ENCODE measurements at places on chromosomes 6 and 20.

GRCh38 chr6:3819161-3820110, 29.7 kb upstream of the FAM50B start:
- no peak for DNase-seq

GRCh38 chr20:40265825-40266533, 423.1 kb downstream of the MAFB start:
- peak; percentile 29 for DNase-seq

DNA sequence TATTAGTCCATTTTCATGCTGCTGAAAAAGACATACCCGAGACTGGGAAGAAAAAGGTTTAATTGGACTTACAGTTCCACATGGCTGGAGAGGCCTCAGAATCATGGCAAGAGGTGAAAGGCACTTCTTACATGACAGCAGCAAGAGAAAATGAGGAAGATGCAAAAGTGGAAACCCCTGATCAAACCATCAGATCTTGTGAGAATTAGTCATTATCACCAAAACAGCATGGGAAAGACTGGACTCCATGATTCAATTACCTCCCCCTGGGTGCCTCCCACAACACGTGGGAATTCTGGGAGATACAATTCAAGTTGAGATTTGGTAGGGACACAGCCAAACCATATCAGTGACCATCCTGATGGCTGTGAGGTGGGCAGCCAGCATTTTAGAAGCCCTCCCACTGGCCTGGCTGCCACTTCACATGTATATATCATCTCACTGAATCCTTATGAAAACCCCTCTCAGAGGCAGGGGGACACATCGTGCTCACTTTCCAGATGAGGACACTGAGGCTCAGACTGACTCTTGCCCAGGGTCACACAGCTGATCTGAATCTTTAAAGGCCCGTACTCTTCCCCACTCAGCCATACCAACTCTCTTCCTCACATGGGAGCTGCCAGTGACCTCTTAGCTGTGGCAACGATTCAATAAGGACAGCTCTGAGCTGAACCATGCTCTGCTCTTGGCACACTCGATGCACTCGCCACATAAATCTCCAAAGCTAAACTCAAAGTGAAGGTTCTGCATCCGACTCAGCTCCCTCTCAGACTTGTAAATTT, 25.7 kb downstream of the BMP7 start:
- DNase-seq, result no peak

DNA sequence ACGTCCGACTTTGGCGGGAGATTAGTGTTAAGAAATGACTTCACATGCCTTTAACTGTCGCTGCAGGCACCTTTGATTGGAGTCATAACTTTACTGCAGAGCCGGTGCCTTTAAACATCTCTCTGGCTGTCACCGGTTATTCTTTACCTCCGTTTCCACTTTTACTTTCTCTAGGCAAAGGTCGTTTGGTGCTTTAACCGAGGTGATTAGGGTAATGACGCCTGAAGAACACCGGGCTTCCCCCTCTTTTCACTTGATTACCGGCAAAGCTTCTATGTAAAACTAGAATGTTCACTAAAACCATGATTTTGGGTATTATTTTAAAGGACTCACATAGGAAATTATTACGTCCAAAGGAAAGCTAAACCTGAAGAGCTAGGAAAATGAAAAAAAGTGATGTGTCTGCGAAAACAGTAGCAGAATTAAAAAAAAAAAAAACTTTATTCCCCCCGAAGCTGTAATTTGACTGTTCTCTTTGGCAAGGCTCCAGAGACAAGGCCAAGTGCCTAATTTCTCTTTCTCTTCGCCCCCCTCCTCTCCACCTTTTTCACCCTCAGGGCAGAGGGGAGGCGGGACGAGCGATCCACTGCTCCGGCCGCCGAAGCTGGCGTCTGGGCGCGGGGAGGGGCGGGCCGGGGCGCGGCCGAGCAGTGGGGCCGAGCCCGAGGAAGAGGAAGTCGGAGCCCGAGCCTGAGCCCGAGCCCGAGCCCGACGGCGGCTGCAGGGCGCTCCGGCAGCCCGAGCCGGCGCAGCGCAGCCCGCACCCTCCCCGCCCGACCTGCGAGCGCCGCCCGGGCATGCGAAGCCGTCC, at the start of gene PLEKHG1:
Gene PLEKHG1, plus strand, starts transcription at position 687 of the 811 bp plus-strand sequence. CDS start 133,797 bp downstream, outside the sequence.
- DNase-seq, result peak; percentile 50

DNA sequence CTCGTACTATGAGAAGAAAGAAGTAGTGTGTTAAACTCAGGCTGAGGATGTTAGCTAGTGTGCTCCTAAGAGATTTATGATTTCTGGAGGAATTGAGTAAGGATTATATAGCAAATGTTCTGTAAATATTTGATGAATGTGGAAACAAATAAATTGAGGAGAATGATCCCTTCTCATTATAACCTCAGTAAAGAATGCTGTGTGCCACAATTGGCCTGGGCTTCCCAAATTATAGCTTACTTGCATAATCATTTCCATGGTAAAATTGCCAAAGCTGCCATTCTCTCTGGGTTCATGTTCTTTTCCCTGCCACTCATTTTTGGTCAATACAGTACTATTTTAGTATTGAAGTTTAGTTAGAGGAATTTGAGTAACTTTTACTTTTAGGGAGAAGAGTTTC, 128.5 kb downstream of the FLRT3 start:
- no peak for DNase-seq

- DNase-seq, result peak; percentile 58
These were observed 31.3 kb upstream of the ZSCAN23 start for GRCh38 chr6:28474441-28475219.

GRCh38 chr20:25315418-25316210, 67.7 kb downstream of the PYGB start:
- no peak for DNase-seq

Data from Ammon's horn (tissue), 1 donor.